ENCODE measurements at places on chromosomes 5 and 9.

- no peak for DNase-seq
Observed at GRCh38 chr5:168002116-168002515, 289.3 kb upstream of the WWC1 start.

GRCh38 chr9:80755586-80755985, 933.8 kb downstream of the TLE1 start:
- no peak for DNase-seq

DNA sequence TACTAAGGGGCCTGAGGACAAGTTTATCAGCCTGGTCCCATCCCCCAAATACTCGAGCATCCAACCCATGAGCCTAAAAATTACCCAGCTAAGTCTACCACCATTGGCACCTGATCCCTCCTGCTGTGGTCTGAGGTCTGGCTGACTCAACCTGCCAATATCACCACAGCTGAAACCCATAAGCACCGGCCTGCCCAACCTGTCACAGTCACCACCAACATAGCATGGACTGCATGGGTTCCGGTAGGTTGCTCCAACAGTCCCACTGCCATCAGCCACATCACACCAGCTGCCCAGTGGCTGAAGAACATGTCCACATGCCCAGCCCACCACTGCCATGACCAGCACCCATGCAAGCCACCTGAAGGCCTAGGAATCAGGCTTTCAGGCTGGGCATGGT, 495.0 kb downstream of the PRELID2 start:
- no peak for DNase-seq

DNA sequence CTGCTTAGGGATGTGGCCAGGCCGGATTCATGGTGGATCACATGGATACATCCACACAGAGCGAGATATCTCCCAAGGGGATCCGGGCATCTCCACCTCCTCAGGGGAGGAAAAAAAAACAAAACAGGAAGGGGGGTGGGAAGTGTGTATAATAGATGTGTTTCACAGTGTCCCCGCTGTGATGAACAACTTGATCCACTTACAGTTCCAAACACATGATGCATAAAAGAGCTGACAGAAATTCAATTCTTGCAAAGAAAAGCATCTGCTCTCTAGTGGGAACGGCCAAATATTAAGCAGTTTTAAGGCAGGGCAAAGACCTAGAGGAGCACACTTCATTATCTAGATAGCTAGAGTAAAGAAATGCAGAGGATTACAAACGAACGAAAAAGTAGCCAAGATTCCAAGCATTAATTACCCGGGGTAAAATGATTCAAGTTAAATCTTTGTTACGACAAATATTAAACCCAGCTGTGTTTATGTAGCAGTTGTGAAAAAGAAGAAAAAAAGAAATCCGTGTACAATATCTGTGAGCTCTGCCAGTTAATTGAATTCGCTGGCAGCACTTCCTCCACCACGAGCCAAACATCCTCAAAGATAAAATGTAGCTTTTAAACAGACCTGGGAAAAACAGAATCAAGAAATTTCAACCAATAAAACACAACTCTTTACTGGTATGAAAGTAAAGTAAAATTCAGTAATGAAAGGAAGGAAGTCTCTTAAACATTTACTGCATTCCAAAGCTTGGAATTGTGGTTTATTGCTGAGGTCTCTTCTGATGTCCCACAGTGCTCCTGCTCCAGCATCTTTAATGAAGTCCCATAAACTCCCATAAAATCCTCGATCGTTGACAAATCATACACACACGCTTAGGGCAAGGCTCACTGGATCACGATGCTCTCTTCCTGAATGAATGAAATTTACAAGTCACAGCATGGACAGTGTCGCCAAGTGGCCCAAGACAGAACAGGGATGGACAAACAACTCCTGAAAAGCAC, 213.0 kb downstream of the CRB2 start:
- DNase-seq, result peak; percentile 45

- no peak for DNase-seq
Observed at GRCh38 chr5:160169326-160169725, 50.1 kb upstream of the PWWP2A start.
